ENCODE measurements at places on chromosomes 3 and 15.

DNA sequence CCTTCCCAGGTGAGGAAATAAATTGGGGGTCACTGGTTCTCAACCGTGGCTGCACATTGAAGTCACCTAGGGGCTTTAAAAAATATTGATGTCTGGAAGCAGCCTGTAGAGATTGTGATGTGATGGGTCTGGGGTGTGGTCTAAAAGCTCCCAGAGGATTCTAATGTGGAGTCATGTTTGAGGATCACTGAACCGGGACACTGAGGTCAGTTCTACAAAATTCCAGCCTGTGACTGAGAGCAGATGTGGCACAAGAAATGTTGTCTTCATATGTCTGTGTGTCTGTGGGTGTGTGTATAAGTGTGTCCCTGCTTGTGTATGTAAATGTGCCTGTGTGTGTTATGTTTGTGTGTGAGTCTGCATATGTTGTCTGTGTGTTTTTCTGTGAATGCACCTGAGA lies 79.9 kb downstream of the TLE3 start:
- DNase-seq = no peak

DNA sequence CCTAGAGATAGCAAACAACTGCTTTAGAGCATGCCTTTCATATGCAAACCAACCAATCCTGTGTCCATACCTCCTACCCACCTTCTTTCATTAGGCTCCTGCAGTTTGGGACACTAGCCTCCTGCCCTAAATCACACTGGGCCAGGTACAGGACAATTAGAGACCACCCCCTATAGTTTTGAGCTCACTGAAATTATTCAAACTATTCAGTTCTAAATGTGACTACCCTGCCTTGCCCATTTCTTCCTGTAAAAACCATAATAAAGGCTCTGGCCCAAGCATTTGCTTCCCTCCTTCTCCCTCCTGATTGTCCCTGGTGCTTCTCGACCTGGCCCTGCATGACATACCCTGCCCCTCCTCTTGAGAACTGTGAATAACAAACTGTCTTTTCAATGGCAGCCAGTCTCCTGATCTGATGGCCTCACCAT lies 31.4 kb upstream of the LRIG1 start:
- no peak for DNase-seq

DNA sequence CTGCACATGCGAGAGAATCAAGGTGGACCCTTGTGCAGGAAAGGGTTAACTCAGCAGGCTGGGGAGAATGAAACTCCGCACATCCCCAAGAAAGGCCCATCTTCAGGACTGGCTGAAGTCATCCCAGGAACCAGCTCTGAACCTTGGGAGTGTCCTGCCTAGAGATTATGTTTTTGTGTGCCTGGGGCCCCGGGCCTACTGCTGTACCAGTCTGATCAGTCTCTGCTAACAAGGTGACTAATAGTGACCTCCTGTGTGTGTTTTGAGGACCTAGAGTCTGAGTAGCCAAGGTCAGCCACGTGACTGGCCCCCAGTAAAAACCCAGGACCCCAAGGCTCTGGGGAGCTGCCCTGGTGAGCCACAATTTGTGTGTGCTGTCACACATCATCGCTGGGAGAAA lies 58.2 kb downstream of the CYFIP1 start:
- no peak for DNase-seq

DNA sequence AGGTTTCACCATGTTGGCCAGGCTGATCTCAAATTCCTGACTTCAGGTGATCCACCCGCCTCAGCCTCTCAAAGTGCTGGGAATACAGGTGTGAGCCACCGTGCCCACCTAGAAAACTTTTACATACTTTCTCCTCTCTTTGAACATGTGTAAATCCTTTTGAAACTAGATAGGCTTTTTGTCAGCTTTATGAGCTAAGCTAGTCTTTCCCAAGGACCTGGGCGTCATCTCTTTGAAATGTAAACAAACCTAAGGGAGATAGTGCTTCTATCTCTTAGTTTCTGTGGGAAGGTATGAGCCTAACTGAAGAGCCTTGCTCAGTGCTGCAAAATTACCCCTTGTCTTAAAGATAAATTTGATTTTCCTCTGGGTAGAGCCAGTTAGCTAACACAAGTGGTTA lies 4.8 kb downstream of the CX3CR1 start:
- DNase-seq = no peak

- no peak for DNase-seq
These were observed 315.0 kb upstream of the NR2E3 start for GRCh38 chr15:71495398-71495780.

DNA sequence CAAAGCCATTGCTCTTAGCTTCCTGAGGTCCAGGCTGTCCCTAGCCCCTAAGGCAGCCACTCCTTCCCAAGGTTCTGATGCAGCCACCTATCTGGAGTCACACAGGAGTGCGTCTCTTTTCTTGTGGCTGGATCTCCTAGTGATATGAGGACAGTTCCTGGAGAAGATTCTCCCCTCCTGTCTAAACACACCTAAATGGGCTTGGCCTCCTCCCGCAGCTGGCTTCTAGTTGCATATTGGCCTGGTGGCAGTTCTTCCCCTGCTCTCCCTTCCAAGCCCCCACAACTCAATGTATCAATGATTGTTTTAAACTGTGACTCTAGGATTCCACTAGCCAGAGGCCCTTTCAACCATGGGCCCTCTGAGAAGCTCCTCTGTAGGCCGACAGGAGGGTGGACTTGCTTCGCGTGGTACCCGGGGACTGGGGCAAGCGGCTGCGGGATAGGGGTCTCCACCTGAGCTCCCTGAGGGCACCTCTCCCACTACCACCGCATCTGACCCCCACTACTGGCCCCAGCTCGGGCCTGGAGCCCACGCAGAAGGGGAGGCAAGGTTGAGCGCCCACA lies 1.4 kb downstream of the ITGA11 start:
- no peak for DNase-seq

DNA sequence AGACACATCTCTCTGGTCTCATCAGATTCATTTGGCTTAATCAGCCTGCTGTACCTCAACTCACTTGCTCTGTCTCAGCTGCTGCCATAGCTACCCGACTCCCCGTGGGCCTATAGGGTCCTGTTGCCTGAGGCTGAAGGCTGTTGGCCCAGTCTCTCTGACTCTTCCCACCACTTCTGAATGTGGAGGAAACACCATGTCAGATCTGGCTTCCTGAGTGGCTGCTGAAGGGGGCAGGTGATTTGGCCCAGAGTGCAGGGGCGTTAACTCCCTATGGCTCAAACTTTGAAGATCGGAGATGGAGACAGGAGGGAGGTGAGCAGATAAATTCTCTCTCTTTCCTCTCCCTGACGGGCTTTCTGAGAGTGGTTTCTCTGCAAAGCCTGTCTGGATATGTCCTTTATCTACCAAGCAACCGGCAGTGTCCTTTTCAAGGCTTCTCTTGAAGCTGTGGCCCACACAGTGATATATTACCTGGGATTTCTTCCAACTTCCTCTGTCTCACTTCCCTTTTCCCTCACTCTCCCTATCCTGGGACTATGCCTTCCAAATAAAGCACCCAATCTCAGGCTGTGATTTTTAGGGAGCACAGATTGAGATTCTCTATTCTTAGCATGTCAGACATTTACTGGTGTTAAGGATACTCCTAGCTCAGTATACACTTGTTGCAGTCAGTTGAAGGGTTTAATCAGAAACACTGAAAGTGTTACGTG lies 334.9 kb upstream of the TBC1D5 start:
- DNase-seq = no peak

- no peak for DNase-seq
These were observed 31.1 kb downstream of the TPM1 start for GRCh38 chr15:63073497-63074172.

GRCh38 chr15:25056484-25057425 lies 102.0 kb downstream of the SNRPN start:
- no peak for DNase-seq

DNA sequence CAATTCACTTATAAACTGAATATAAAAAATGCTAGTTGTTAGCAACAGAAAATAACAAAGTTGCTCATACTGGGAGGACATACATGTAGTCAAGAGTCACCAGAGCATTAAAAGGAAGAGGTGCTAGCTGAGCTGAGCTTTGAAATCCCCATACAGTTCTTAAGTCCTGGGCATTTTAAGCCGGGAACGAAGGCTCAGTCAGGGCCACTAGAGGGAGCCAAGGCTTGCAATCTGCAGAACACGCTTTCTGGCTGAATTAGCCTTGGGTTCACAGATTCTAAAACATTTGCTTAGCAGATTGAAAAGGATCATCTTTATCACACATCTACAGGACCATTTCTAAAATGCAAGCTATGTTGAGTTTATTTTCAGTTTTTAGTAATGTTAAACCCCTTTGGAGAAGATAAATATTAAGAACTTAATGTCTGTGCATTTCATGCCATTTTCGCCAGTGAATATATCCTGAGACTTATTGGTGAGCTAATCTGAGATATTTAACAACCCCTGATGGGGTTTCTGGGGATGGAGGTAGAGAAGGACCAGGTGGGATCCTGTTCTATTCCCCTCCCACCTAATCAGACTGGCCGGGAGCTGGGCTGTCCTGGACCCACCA lies 26.3 kb upstream of the MNS1 start:
- DNase-seq = peak; percentile 81

DNA sequence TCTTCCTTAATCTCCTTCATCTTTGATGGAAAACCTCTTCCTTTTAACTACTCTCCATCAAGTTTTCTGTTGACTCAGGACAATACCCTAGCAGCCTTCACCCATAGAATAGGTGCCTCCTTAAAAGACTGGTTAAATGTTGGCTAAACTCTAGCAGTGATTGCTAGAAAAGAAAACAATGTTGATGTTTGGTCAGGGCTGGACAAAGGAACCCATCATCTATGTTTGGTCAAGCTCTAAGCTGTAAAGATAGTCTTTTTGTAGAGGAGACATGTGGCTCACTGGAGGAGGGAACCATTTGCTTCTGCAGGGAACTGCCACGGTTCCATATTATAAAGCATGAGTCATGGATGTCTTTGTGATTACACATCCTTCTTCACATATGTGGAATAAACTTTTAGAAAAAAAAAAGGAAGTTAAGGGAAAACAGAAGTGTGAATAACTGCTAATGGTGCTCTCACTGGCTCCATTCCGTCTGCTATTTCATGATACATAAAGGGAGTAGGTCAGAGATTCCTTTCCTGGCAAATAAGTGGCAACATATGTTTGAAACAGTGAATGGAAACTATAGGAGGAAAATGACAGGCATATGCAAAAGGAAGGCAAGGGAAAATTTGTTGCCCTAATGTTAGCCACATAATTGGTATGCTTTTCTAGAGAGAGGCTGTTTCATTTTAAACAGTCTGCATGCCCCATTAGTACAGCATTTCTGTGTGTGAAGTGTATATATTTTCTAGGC lies 78.2 kb downstream of the CMSS1 start:
- DNase-seq = peak; percentile 92

- DNase-seq = no peak
These were observed 41.8 kb upstream of the TIPARP start for GRCh38 chr3:156632601-156633000.

DNA sequence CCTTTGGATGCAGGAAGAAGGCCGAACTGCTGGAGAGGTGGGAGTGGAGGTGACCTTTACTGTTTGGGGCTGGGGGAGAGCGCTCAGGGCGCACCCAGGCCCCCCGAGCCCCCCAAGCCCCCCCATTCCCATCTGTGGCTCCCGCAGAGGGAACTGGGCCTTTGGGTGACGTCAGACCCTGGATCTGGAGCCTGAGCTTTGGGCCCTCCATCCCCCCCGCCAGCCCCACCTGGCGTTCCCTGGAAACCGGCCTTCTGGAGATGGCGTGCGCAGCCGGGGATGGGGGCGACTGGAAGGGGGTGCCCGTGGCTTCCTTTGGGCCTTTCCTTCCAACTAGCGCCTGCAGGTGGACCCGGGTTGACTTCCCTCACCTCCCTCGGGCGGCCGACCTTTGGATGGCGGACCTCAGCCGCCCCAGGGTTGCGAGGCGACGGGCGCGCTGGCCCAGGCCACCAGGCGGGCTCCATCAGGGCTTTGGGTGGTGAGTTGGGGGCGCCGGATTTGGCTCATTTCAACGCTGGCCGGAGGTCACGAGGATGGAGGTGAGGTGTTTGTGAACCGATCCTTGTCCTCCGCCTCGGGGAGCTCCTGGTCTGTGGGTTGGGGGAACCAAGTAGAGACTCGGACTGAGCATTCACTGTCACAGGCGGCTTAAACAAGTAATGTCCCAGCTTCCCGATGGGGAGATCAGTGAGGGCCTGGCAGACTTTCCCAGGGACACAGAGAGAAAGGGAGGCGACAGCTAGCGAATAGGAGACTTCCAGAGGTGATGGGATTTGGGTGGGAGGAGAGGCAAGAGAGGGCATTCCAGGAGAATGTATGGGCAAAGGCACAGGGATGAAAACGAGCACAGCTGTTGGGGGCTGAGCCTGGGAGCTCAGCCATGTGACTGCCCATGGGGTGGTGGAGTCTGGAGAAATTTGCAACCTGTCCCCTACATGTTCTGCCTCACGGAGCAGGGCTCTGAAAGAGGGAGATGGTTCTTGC lies 709 bp downstream of the SCAMP5 start:
- no peak for DNase-seq

DNA sequence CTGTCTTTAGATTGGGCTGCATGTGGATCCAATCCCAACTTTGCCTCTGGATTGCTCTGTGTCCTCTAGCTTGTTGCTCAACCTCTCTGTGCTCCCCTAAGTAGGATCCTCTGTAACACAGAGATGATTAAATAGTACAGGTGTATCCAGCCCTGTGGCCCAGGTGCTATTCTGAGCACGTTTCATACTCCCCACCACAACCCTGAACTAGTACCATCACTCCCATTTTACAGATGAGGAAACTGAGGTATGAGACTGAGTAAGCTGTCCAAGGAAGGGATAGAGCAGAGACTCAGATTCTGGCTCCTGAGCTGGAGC lies 7.2 kb downstream of the ISG20 start:
- no peak for DNase-seq

- DNase-seq = no peak
These were observed 101.0 kb upstream of the LPP start for GRCh38 chr3:188053036-188053340.

DNA sequence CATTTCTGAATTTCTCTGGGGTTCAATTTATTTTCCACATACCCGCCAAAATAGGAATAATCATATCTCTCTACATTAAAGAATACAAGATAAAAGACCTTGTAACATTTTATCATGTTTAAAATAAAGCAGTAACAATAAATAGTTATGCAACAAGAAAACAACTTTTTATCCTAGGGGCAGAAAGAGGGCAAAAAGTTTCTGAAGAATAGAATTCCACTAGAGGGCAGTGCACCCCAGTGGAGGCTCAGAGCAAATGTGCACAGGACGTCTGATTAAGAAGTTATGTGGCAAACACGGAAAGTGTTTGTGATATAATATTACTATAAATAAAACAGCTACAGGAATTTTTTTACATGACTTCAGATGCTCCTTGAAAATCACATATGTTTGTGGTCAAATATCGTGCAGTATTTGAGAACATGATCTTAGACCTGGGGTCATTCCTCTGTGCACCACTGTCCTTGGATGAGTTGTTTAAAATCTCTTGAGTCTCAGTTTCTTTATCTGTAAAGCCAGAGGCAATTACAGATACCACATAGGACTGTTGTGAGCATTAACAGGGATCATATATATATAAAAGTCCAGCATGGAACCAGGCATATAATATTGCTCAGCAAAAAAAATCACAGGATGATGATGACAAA lies 13.2 kb upstream of the PIK3R4 start:
- peak; percentile 55 for DNase-seq
